ENCODE measurements at places on chromosomes 1 and 21.

DNA sequence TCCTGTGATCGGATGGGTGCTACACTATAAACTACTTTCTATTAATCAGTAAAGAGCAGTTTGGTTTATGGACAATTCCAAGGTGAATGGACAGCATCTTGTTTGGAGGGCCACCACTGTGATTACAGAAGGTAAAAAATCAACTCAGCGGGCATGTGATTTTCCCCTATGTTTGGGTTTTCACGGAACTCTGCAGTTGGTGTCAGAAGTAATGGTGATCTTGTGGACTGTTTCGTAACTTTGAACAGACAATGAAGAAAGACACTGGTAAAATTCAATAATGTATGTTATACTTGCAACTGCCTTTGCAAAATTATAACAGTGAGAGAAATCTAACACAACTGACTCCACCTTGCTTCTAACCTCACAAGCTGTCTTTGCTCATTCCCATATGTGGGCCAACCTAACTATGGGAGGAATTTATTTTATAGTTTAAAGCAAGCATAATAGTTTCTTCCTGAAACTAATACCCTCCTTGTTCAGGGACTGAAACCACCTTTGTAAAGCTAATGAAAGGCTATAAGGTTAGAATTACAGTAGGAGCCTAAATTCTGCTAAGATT, 53.2 kb downstream of the TRIM33 start:
- DNase-seq, result no peak

DNA sequence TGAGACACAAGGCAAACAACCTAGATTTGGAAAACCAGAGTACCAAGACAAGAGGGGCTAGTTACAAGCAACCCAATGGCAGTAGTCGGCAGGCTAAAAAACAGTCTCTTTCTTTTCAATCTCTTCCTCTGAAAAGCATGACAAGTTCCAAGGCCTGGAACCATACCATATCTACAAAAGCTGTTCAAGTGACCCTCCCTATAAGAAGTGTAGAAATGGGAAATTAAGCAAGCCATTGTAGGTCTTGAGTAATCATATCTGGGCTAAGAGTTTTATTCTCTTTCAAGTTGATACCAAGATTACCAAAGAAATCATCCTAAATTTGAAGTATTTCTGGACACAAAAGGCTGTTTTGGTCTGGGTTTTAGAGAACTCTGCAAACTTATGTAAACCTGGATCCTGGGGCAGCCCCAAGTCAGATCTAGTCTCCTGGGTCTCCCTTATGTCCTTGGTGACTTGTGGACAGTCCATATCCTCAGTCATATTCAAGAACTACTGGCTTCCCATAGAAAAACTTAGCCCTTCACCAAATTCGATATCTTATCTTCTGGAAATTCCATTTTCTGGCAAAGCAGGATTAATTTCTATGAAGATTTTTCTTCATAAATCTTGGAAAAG, 24.7 kb downstream of the FMO3 start:
- no peak for DNase-seq

DNA sequence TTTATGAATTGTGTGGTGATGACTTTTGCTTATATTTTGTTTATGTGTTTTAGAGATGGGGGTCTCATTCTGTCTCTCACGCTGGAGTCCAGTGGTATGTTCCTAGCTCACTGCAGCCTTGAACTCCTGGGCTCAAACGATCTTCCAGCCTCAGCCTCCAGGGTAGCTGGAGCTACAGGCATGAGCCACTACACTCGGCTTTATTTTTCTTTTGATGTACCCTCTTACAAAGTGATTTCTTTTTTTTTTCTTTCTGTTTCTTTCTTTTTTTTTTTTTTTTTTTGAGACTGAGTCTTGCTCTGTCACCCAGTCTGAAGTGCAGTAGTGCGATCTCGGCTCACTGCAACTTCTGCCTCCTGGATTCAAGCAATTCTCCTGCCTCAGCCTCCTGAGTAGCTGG, 46.8 kb downstream of the CD247 start:
- DNase-seq, result no peak

GRCh38 chr1:192802406-192802805, 6.4 kb upstream of the RGS2 start:
- no peak for DNase-seq

DNA sequence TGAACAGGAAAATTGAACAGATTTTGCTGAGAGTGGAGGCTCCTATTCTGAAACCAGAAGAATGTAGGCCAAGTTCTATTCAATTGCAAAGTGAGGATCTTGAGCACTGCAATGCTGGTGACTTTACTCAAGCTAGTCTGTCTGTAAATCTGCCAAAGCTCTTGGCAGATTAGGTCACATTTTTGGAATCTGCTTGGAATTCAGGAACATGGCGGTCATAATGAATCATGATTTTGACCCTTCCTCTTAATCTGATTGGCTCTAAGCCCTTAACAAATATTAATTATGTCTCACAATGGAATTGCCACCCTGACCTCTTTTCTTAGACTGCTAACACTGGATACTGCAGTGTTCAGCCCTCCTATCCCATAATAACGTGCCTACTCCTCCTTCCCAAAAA, 7.2 kb upstream of the GNG12 start:
- no peak for DNase-seq

All from A549 (cell line).